ENCODE measurements at places on chromosomes 2 and 18.

- no peak for DNase-seq
Measured at GRCh38 chr2:101329026-101329425, 20.5 kb upstream of the RNF149 start.

GRCh38 chr18:38941711-38942561 is 1376.3 kb upstream of the CELF4 start:
- no peak for DNase-seq

DNA sequence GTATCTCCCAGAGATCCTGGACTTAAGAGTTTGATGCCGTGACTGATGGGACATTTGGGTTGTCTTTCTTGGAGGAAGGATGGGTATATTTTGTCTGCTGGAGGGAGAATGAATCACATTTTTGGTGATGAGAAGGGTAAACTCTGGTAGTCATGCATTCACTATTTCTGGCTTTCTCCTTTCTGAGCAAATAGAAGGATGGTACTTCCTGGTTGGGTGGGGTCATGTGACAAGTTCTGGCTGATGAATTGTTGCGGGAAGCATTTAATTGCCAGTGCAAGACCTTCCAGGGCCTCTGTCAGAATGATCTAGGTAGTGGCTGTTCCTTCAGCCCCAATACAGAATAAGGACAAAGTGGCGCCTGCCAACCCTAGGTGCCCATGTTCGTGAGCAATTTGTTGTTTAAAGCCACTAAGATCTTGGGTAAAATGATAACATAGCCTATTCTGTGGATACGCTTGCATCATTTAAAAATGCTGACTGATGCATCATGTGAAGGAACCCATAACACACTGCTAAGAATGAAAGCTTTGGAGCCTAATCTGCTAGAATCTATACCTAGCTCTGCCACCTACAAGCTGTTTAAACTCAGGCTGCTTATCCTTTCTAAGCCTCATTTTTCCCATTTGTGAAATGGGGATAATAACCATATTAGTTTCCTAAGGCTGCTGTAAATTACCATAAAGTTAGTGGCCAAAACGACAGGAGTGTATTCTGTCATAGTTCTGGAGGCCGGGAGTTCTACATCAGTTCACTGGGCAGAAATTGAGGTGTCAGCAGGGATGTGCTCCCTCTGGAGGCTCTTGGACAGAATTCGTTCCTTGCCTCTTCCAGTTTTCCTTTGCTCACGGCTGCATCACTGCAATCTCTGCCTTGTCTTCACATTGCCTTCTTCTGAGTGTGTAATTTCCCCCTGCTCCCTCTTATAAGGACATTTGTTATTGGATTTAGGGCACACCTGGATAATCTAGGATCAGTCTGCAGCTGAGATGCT is 281.3 kb downstream of the AGPS start:
- DNase-seq: no peak

- no peak for DNase-seq
Measured at GRCh38 chr18:73900106-73900835, 247.4 kb downstream of the FBXO15 start.

- no peak for DNase-seq
Measured at GRCh38 chr2:136770384-136770783, 5.0 kb downstream of the THSD7B start.

DNA sequence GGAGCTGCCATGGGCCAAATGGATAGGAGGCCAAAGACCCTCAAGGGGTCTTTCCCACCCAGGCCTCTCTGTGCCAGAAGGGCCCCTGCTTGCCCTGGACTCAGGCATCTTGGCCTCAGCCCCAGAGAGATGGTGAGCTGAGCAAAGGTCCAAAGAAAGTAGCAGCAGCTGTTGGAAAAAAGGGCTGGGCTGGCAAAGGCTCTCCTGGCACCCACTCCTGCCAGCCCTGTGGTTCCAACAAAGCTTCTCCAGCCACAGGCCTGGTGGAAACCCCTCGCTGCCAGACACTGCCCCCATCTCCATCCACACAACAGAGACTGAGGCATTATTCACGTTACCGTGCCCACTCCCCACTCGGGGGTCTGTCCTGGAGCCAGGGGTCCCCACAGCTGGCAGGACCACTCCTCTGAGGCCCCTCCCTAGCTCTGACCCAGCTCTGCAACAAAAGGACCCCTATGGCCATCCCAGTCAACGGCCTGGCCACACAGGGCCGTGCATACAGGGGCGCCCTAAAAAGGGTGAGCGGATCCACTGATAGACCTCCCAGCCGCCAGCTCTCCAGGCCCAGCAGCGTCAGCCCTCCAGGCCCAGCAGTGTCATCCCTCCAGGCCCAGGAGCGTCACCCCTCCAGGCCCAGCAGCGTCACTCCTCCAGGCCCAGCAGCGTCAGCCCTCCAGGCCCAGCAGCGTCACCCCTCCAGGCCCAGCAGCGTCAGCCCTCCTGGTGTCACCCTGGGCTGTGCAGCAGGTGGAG is 10.1 kb downstream of the BIN1 start:
- DNase-seq: no peak

- DNase-seq: no peak
Measured at GRCh38 chr2:85659324-85659981, 8.5 kb downstream of the SFTPB start.

GRCh38 chr2:218875692-218876246 is 4.9 kb upstream of the WNT10A start:
- no peak for DNase-seq

GRCh38 chr2:54274781-54275242 is 18.8 kb upstream of the TSPYL6 start:
- DNase-seq: no peak

DNA sequence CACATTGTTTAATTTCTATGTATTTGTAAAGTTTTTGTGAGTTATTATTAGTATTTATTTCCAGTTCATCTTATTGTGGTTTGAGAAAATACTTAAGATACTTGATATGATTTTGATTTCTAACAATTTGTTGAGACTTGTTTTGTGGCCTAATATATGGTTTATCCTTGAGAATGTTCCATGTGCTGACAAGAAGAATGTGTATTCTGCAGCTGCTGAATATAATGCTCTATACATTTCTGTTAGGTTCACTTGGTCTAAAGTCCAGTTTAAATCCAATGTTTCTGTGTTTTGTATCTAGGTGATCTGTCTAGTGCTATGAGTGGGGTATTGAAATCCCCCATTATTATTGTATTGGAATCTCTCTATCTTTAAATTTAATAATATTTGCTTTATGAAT is 201.3 kb downstream of the FSIP2 start:
- DNase-seq: no peak

DNA sequence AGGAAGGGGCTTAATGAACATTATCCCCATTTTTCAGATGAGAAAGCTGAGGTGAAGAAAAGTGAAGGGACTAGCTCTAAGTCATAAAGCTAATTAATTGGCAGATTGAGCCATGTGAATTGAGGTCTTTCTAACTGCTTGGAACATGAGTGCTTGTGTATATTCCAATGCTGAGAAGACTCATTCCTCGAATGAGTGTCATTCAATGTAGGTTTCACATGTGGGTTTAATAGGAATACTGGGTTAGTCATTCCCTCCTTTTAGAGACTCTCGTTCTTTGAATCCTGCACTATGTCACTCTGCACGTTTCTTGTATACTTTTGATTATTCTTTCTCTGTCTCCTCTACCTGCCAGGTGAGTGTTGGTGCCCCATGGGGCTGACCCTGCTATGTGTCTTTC is 218.2 kb downstream of the HRH4 start:
- no peak for DNase-seq

DNA sequence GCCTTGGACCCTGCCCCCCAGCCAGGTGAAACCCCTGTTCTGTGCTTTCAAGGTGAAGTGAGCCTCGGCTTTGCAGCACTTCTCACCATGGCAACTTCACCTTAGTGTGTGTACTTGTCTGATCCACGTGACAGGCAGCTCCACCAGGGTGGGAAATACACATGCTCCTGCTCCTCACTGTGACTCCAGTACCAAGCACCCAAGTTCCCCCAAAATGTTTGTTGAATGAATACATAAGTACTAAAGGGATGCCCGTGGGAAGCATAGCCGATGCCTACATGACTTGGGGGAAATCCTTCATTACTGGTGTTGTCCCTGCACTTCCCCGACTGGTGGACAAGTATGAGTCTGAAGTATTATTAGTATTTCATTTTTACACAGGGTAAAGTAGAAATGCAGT is 41.8 kb upstream of the GBX2 start:
- DNase-seq: no peak

- no peak for DNase-seq
Measured at GRCh38 chr2:62722679-62723078, 17.2 kb downstream of the EHBP1 start.

DNA sequence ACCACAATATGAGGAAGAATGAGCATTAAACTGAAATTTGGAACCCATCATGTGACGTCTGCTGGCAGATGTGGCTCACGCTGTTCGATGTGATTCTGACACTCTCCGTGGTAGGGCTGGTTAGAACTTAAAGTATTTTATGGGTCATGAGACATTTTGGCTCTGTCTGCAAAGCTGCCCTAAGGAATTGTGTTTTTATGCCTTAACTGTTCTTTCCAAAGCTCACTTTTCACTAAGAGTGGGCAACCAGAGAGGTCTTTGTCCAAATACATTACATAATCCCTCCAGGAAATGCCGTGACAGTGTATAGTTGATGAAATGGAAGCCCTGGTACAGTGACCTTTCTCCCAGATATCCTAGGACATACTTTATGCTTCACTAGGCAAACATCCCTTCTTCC is 119.1 kb downstream of the AQP4 start:
- DNase-seq: no peak

DNA sequence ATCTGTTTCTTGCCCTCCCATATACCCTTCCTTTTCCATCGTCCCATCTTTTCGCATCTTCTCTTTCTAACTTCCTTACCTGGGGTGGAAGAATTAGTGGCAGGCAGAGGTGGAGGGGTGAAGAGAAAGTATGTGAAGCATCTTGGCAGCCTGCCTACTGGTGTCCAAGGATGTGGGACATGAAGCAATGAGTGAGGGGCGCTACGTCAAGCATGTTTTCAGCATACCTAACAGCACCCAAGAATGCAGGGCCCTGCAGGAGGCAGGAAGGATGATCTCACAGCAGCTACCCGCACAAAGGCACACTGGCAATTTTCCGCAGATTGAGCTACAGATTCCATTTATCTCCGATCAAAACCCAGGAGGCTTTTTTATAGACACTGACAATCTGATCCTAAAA is 42.2 kb downstream of the METTL4 start:
- no peak for DNase-seq

GRCh38 chr18:62558015-62558663 is 35.3 kb downstream of the ZCCHC2 start:
- DNase-seq: no peak

GRCh38 chr18:4801151-4801550 is 346.0 kb upstream of the DLGAP1 start:
- DNase-seq: no peak

DNA sequence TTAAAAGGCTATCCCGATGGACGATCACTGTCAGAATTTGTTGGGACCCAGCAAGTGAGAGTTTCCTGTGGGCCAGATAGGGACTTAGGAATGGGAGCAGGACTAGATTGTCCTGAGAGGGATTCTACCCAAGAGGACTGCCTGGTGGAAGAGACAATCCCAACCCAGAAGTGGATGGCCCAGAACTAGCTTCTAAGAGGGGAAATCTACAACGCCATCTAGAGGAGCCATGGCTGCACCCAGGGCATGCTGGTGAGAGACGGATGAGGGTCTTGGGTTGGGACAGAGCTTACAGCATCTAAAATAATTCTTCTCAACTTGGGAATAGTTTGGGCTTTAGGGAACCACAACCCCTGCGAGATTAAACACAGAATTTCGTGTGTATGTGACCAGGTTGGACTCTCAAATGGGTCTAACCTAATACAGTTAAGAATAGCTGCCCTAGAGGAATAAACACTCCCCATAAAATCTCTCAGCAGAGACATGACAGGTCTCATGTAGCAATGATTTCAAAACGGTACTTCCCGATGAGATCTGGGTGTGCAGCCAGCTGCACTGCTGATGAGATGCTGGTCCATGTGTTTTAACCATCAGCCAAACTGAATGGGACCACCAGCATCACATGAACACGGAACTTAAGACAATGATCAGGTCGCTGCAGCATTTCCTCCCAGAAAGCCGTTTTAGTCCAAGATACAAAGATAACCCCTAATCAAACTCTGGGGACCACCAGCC is 50.8 kb downstream of the CCBE1 start:
- no peak for DNase-seq

- DNase-seq: no peak
Measured at GRCh38 chr2:86825693-86826381, 35.1 kb upstream of the CD8A start.

DNA sequence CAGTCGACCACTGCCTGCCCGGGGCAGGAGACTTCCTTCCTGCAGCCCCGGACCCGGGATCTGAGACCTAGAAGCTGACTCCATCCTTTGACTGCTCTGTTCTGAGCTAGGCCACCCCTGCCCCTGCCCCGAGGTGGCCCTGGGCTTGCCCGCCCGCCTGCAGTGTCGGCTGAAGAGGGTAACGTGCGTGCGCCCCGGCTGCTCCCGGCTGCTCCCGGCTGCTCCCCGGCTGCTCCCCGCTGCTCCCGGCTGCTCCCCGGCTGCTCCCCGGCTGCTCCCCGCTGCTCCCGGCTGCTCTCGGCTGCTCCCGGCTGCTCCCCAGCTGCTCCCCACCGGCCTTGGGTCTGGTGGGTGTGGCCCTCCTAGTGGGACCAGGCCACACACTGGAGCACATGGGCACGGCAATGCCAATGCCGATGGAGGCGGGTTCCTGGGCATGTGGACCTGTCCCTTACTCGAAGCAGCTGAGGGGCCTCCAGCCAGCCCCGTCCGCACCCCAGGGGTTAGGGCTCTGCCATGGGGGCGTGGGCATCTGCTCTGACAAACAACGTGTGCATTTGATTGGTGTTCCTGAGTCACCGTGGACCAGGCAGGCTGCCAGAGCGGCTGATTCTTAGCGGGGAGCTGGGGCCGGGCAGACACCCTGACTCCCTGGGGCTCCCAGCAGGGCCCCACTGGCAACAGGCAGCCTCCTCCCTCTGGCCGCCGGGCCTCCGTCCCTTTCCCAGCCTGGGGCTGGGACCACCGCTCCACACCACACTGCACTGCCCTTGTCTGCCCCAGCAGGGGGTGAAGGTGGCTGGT is 2.0 kb upstream of the GAL3ST2 start:
- no peak for DNase-seq

DNA sequence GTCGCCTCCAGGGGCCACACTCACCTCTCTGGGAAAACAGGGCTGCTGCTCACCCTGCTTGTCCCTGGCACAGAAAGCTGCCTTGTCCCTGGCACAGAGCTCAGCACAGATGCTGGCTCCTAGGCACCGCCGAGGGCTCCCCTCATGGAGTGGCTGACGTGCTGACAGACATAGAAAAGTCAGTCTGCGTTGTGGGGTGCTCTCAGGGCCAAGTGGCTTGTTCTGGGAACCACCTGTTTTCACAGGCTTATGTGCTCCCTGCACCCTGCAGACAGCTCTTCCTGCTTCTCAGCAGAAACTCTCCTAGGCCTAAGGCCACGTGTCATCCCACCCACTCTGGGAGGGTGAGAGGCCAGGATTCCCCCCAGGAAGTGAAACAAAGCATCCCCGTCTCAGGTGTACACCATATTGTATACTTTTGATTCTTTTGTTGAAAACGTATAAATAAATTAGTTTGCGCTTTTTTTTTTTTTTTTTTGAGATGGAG is 84.7 kb upstream of the TMEM200C start:
- DNase-seq: no peak

- DNase-seq: no peak
Measured at GRCh38 chr2:12970861-12971260, 254.1 kb downstream of the TRIB2 start.

GRCh38 chr18:44765456-44765855 is 84.8 kb downstream of the SETBP1 start:
- no peak for DNase-seq

- no peak for DNase-seq
Measured at GRCh38 chr2:2286592-2286991, 44.5 kb downstream of the MYT1L start.

- no peak for DNase-seq
Measured at GRCh38 chr2:219453671-219454590, 19.3 kb downstream of the SPEG start.

- no peak for DNase-seq
Measured at GRCh38 chr18:23578067-23578701, 8.1 kb downstream of the NPC1 start.
